Hematopoietic multipotent progenitor cell (in vitro differentiated cells): ENCODE measurements at places on chromosomes 5 and 9. TPM values are rescaled to one million over a fixed set of nuclear protein-coding genes. Genes with fewer than 3 reads are reported as not detected.

GRCh38 chr9:71249729-71250317, 128.4 kb upstream of the TRPM3 start:
- DNase-seq: peak; percentile 59

PCDHB7 gene
- total RNA-seq: under 0.01 TPM

GRCh38 chr5:129672006-129672405, 75.9 kb upstream of the MINAR2 start:
- no peak for DNase-seq

KCNN2 gene
- under 0.01 TPM for total RNA-seq

PTGES gene
- under 0.01 TPM for total RNA-seq

DNA sequence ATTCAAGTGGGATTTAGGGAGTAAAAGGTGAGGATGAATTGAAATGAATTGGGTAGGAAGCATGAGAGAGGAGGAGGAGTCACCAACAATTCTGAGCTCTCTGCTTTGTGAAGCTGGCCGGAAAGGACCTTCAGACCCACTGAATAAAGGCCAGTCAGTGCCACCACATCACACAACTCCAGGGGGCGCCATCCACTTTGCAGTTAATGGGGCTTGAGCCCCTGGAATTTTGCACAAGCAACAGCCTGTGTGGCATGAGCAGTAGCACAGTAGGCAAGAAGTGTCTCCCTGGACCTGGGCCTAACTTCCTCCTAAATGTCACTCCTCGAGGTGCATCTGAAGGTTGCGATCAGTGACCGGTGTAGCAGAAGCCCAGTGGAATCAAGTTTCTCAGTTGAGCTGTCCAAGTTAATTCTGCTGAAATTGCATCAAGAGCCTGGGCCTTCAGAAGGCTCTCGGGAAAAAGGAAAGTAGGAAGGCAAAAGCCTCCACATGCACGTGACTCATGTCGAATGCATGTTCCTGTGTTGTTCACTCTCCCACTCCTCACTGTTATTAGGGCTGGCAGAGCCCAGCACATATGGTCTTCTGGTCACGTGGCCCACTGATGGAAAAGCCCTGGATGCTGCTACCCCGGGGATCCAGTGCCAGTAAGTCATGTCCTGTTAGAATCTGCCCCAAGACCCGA, 27.8 kb upstream of the GLIS3 start:
- DNase-seq: no peak

DNA sequence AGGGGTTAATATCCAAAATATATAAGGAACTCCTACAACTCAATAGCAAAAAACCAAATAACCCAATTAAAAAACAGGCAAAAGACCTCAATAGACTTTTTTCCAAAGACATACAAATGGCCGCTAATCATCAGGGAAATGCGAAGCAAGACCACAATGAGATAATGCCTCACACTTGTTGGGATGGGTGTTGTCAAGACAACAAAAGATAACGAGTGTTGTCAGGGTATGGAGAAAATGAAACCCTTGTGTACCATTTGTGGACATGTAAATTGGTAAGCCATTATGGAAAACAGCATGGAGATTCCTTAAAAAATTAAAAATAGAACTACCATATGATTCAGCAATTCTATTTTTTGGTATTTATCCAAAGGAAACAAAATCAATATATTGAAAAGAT, 620.2 kb downstream of the ACTL7B start:
- DNase-seq: no peak

- no peak for DNase-seq
Observed at GRCh38 chr5:177440211-177440989, 6.2 kb upstream of the PRR7 start.

GRCh38 chr9:130276955-130277354, 11.4 kb downstream of the HMCN2 start:
- no peak for DNase-seq

DNA sequence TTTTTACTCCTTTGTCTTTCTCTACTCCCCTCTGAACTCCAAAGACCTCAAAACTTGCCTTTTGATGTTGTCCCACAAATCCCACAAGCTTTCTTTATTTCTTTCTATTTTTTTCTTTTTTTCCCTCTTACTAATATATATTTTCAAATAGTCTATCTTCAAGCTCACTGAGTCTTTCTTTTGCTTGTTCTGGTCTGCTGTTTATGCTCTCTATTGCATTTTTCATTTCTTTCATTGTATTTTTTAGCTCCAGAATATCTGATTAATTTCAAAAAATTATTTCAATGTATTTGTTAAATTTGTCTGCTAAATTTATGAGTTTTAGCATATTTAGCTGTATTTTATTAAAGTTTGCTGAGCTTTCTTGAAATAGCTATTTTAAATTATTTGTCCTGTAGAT, 223.3 kb upstream of the IRX1 start:
- no peak for DNase-seq

- DNase-seq: no peak
Observed at GRCh38 chr9:131144201-131144600, 18.8 kb downstream of the NUP214 start.

DNA sequence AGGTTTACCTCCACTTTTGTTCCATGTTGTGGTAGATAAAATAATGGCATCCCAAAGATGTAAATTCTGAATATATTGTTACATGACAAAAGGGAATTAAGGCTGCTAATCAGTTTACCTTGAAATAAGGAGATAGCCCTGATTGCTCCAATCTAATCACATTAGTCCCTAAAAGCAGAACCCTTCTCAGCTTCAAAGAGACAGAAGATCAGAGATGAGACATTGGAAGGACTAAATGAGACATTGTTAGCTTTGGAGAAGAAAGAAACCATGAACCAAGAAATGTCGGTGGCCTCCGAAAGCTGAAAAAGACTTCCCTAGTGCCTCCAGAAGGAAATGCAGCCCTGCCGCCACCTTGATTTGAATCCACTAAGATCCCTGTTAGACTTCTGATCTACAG, 82.8 kb upstream of the PARP8 start:
- no peak for DNase-seq

PDE6A gene
- total RNA-seq: under 0.01 TPM

IL3 gene
- not detected for total RNA-seq

DNA sequence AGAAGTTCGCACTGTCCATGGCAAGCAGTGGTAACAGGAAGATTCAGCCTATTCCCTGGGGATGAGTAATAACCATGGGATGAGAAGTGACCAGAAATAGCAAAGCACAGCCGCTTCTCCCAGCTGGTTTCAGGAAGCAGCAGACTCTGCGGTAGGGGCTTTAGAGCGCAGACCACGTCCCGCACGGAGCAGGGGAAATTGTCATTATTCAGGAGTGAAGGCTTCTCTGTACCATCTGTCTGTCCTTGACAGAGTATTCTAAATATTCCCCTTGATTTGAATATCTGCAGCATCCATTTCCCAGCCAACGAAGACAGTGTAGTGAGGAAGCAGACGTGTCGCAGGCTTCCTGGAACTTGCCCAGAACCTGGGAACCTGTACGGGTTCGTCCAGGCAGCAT, 159.6 kb downstream of the NXNL2 start:
- no peak for DNase-seq

LHFPL2 gene
- 19.7 TPM for total RNA-seq

IGIP gene
- total RNA-seq: 0.81 TPM

C7 gene
- not detected for total RNA-seq

DNA sequence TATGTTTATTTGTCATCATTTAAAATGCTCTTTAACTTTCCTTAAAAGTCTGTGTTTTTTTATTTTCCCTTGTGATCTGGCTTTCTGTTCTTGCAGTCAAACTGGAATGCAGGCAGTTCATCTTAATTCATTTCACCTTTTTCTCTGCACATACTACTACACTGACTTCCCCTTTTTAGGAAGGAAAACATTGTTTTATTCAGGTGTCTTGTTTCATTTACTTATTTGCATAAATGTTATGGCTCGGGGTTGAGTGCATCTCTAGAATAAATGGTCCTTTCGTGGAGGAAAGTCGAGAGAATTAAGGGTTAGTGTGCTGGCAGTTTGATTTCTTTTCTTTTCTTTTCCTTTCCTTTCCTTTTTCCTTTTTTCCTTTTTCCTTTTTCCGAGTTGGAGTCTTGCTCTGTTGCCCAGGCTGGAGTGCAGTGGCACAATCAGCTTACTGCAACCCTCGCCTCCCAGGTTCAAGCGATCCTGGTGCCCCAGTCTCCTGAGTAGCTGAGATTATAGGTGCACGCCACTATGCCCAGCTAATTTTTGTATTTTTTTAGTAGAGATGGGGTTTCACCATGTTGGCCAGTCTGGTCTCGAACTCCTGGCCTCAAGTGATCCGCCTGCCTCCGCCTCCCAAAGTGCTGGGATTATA, 76.0 kb upstream of the LRRC70 start:
- no peak for DNase-seq

BRD3OS gene
- 14.3 TPM for total RNA-seq

GRCh38 chr9:81687521-81688261, 1.7 kb downstream of the TLE1 start:
- DNase-seq: no peak

- DNase-seq: no peak
Observed at GRCh38 chr5:153236319-153236718, 254.2 kb upstream of the GRIA1 start.

DNA sequence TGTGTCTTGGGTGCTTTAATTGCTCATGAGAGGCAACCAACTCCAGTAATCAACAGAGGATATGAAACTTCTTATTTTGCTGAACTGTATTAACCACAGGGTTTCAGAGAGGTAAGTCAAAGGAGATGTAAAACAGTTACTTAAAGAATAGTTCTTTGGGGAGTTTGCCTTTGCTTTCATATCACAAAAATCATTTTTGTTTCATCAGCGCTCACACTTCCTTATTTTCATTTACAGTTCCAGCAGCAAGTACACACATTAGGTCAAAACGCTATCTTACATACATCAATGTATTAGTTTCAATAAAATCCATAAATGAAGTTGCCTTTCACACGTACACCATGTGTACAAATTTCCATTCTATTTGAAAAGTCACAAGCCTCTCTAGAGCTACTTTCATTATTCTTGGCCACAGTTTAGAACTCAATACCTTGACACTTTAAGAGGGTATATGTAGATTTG, 50.1 kb downstream of the ST8SIA4 start:
- DNase-seq: peak; percentile 76

DNA sequence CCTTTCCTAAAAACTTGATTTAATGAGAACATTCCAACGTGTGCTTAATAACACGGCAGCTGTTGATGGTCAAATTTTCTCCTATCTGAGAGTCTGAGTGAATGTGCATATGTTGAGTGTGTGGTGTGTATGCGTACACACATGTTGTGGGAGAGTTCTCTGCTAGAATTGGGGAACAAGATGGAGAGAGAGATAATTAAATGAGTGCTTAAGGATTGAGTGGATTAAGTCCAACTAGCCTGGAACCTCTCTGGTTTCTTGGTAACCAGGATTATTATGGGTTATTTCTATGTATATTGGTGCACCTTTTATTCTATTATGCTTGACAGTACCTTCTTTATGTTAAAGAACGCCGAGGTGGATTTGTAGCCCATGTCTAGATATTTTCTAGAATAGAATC, 36.4 kb upstream of the TNFAIP8 start:
- DNase-seq: no peak

- DNase-seq: no peak
Observed at GRCh38 chr5:10162468-10162867, 87.2 kb downstream of the ATPSCKMT start.

DNA sequence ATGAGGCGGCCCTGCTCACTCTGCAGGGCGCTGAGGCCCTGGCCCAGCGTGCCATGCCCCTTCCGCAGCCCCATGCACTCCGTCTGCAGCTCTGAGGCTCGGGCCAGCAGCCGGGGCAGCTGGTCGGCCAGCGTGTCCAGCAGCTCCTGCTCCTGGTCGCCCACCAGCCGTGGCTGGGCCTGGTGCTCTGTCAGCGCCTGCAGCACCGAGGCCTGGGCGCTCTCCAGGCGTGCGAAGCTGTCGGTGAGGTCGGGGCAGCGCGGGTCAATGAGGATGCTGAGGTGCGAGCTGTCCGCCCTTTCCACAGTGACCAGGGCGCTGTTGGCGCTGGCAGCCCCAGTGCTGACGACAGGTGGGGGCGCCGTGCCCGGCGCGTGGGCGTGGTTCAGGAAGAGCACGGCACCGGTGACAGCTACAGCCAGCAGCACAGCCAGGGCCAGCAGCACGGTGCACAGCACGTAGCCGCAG, 9.4 kb downstream of the FIBCD1 start:
- no peak for DNase-seq

DNA sequence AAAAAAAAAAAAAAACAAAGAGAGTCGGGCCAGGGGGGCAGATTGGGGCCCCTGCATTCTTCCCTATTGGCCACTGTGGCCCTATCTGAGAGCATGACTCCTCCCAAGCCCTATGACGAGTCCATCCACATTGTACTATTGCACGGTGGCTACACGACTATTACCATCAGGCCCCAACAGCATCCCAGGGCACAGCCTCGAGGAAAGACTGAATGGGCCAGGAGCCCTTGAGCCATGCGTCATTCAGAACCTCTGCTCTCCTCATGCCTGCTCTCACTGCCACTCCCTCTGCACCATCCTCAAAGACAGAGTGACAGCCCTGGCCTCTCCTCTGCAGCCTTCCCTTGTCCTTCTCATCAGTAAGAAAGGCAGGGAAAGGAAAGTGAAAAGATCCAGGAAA, 20.2 kb upstream of the ORM1 start:
- DNase-seq: no peak

DNA sequence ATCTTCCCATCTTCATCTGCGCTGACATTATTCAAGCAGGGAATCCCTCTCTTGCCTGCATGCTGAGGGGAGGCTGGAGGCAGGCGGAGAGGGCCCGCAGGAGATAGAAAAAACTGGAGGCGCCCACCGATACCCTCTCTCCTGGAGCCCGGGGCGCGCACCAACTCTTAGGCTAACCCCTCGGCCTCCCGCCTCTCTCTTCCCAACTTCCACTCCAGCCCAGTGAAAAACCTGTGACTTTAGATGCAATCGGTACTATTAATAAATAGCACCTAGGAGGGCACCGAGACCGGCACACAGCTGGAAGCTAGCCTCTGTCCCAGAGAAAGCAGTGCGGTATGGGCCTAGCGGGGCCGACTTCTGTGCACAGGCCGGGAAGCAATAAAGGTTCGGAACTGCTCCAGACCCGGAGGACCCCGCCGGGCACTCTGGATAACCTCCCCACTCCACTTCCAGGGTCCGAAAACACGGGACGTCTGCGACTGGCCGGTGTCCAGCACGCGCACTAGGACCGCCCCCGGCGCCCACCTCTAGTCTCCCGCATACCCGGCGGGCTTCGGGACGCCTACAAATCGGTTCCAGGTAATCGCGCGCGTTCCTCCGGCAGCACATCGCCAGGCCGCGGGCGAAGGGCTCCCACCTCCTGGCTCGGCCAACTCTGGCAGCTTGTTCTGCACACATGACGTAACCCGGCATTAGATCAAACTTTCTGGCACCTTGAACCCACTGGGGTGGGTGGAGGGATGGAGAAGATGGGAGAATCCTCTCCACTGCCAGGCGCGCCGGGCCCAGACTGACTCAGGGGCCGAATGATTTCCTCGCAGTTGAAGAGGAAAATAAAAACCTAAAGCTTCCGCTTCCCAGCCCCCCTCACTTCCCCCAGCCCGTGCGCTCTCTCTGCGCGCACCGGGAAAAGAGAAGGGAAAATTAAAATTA, 1.4 kb downstream of the EFNA5 start:
- DNase-seq: no peak

DNA sequence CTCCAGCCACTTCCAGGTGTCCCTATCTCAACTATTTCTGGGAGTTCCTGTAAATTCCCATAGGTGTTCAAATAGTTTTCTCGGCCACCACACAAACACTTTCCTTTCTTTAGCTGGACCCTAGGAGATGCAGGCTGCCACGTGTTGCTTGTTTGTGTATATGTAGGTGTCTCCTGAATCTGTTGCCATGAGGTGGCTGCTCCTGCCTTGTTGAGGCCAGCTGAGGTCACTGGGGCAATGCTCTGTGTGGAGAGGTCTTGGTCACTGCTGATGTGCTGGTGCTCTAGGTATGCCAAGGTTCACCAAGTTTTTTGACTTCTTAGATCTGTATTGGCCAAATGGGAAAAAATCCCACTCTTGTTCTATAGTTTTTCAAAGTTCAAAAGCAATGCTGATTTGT, 132.5 kb upstream of the CHD1 start:
- no peak for DNase-seq

FSD1L gene
- 1.6 TPM for total RNA-seq
